ENCODE measurements at places on chromosomes 11 and 22. TPM values are rescaled to one million over a fixed set of nuclear protein-coding genes. Genes with fewer than 3 reads are reported as not detected.
A peak's percentile ranks its signal among the peaks of the same experiment; 100 is the strongest.

GRCh38 chr22:17380359-17381087 lies 11.3 kb downstream of the CECR2 start:
- no peak for DNase-seq

- no peak for DNase-seq
Measured at GRCh38 chr22:19811811-19812771, 42.6 kb downstream of the GNB1L start.

- no peak for DNase-seq
Measured at GRCh38 chr22:44133161-44133560, 47.6 kb upstream of the PARVG start.

DNA sequence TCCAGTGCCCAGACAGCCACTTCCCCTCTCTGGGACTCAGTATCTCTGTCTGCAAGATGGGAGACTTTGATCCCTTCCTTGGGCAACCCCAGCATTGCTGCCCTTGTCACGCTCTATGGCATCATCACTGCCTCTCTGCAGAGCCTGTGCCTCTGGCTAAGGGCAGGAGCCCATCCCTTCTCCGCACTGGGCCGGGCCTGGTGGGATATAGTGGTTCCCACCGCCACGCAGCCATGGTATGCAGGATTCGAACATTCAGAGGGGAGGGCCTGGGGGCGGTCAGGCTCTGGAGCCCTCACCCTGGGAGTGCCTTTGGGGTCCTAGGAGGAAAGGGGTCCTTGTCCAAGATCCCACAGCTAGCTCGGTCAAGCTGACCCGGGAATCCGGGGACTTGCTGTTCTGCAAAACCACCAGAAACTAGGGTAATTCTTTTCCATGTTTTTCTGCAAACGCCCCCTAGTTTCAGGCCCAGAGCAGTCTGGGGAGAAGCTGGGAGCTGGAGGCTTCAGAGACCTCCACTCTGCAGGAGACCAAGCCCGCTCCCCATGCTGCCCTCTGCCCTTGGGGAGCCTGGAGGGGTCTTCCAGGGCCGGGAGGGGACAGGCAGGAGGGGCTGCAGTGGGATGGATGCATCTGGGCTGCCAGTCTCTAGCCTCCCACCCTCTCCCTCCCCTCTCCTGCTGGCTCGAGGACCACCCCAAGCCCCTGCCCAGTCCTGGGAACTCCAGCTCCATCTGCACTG lies 24.4 kb upstream of the CBX7 start:
- DNase-seq, result no peak

DNA sequence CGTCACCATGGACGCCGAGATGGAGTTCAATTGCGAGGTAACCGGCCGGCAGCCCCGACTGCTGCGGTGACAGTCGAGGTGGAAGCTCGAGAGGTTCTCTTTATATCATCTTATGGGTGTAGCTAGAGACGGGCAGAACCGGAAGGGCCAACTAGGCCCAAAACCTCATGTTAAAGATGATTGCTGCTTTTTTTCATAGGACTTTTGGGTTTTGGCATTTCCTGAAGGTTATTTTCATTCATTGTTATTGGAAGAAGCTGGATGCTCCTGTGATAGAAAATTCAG lies 585 bp downstream of the NF2 start:
- no peak for DNase-seq

GRCh38 chr11:61820174-61820573 lies 3.4 kb upstream of the FADS1 start:
- no peak for DNase-seq

DNA sequence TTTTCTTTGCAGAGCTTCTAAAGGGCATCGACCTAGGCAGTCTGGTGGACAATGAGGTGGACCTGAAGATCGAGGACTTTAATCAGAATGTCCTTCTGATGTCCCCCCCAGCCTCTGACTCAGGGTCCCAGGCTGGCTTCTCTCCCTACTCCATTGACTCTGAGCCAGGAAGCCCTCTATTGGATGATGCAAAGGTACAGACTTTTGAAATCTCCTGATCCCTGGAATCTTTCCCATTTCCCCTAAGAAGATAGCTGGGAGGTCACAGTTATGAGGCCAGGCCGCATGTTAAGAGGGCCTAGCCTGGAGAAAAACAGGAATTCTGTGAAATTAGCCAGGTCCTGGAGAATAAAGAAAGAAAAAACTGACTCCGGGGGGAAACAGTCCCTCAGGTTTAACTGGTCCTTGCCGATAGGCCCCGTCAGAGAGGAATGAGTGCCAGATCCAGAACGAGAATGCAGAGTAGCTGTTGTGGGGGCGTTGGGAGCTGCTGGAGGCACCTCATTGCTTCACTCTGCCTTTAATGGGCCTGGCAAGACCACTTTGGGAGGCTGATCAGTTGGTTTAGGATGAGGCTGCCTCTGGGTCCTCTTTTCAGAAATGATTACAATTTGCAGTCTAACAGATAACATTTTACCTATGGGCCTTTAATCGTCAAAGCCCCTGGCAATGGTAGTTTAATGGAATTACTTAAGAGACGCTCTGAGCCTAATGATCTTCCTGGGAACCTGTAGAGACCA lies 39.2 kb downstream of the SHISA8 start:
- DNase-seq, result no peak

GRCh38 chr11:46778416-46778815 lies 59.4 kb downstream of the F2 start:
- no peak for DNase-seq

DNA sequence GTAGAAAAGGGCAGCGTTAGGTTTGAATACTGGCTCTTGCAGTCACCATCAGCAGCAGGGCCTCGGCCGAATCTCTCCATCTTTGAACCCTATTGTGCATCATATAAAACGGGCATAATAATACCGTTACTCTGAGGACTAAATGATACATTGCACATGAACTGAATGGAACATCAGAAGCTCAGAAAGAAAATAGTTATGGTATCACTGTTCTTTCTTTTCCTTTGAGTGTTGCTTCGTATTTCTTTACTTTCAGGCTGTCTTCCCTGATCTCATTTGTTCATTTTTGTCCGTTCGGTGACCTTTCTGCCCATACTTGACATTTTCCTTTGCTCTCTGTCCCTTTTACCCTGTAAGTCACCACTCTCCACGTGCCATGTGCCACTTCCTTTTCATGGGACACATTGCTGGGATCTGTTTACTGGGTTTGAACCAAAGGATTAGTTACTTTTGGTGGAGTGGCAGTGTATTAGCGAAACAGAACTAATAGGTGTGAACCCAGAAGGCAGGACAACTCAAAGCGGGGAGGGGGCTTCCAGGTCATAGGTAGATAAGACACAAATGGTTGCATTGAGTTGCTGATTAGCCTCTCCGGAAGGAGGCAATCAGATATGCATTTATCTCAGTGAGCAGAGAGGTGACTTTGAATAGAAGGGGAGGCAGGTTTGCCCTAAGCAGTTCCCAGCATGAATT lies 717 bp upstream of the ZNF202 start:
- DNase-seq, result no peak

DNA sequence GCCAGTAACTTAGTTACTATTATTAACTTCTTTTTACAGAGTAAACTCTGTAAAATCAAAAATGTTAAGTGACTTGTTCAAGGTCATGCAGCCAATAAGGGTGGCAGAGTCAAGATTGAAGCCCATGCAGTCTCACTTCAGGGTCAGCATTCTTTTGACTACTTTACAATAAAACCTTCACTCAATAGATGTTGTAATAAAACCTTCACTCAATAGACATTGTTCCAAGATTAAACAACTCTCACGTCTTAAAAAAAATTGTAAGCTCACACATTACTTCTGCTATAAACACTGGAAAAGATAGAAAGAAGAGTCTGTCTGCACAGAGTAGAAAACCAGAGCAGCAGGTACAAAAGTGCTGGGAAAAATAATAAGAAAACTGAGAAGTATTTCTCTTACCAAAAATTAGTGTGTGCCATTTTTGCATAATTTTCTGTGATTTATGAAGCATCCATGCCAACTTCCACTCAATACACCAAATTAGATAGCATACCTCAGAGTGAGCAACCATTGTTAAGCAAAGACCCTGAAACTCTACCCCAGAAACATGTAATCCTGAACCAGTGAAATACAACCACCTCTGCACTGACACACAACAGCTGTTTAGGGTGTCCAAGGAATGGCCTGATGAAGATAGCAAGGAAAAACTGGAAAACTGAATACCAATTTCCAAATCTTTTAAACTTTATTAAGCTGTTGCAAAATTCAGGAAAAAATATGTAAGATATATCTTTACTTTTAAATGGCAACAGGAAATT lies 4.9 kb upstream of the SOX6 start:
- peak; percentile 38 for DNase-seq

GRCh38 chr11:126327281-126328000 lies 23.6 kb downstream of the DCPS start:
- DNase-seq, result no peak

DNA sequence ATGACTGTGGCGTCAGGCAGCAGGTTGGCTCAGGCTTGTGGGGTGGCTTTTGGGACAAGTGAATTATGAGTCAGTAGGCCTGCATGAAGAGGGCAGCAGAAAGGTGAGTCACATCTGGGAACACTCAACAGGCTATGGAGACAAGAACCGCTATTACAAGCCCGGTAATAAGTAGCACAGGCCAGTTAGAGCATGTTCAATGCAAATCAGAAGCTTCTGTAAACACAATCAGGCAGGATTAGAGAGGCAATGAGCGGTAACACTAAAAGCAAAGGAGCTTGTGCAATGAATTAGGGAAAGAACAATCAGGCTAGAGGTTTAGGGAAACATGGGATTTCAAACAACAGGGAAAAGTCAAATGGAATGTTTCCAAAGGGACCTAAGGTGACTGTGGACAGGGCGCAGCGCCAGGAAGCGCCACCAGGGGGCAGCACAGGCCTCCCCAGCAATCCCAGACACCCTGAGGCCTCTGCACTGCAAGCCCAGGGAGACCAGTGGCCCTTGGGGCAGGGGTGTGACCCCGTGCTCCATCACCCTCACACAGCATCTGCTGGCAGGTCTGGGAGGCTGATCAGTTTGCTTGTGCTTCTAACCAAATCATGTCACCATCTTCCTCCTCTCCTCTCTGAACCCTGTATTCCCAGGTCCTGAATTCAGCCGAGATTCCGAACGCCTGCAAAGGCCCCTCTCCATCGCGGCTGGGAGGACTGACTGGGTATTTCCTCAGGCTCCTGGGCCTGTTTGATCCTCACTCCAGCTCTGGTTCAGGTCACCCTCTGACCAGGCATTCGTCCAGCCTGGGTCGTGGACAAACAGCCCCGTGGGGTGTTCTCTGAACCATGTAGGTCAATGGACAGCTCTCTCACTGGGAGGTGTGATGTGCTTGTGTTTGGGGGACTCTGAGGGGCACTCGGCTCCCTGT lies 50.0 kb downstream of the C11orf58 start:
- peak; percentile 41 for DNase-seq

DNA sequence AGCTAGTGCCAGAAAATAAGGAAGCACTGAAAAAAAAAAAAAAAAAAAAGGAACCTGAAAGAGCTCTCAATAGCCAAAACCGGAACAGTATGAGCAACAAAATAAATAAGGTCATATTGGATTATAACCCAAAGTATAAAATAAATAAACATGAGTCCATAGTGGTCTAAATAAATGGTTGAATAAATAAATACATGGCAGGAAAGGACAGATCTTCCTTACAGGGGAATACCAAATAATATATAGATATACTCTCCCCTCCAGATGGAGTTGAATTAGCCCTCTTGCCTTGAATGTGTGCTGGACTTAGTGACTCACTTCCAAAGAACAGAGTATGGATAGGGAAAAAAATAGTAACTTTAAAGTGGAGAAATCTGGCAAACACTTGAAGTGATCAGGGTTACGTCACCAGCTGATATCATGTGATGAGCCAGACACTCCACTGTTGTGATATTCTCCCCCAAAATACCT lies 14.3 kb upstream of the ARRB1 start:
- DNase-seq, result no peak

GRCh38 chr11:101030015-101030414 lies 99.6 kb downstream of the PGR start:
- no peak for DNase-seq

DNA sequence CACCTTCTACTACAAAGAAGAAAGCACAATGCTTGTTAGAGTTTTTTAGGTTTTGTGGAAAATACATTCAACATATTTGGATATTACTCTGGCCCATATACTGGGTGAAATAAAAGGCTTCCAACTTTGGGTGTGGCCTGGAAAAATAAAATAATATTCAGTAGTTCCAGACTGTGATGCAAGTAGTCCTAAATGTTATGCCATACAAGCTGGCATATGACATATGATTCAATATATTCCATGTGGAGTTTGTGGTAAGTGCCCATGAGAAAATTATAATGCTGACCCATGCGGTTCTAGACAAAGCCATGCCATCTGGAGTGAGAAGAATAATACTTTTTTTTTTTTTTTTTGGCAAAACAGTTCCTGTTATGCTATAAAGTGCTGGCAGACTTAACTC lies 683.3 kb downstream of the LUZP2 start:
- DNase-seq, result no peak

- no peak for DNase-seq
Measured at GRCh38 chr11:9269492-9270013, 4.4 kb upstream of the DENND5A start.

- DNase-seq, result peak; percentile 95
Measured at GRCh38 chr11:10540915-10541560, at the start of gene RNF141. Gene RNF141, minus strand, starts transcription at chr11:10541187. Its CDS starts 7,029 bp downstream, at chr11:10534158.

DNA sequence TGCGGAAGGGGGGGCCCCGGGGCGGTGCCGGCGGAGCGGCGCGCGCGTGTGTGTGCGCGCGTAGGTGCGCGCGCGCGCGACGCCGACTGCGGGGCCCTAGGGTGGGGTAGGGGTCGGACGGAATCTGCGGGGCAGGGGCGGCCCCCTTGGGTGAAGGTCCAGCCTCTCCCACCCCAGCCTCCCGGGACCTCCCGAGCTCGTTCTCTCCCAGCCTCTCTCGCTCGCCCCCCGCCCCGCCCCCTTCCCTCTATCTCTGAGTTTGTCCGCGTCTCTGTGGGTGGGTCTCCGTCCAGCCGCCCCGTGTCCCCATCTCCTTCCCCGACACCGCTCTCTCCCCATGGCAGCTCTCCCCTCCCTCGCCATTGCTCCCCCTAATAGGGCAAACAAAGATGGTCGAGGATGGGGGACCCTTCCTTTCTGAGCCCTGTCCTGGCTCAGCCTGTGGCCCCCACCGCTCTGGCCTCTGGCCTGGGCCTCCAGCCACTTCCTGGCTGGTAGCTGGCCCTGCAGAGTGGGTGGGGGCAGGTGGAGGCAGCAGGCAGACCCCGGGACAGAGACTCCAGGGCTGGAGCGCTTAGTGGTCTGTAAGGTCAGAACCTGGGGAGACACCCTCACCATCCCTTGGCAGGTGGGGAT lies 33.0 kb upstream of the PRR5 start:
- DNase-seq, result no peak

The PAFAH1B2 gene
- polyA plus RNA-seq, result 74.5 TPM

The ZNF215 gene
- 2.9 TPM for polyA plus RNA-seq

The OR8G1 gene
- not detected for polyA plus RNA-seq

The GLB1L2 gene
- polyA plus RNA-seq, result 19.7 TPM

The HEPHL1 gene
- polyA plus RNA-seq, result 0.09 TPM

The SULT4A1 gene
- polyA plus RNA-seq, result 2.8 TPM

The INS gene
- polyA plus RNA-seq, result not detected
